ENCODE measurements at places on chromosomes 2 and 18.

DNA sequence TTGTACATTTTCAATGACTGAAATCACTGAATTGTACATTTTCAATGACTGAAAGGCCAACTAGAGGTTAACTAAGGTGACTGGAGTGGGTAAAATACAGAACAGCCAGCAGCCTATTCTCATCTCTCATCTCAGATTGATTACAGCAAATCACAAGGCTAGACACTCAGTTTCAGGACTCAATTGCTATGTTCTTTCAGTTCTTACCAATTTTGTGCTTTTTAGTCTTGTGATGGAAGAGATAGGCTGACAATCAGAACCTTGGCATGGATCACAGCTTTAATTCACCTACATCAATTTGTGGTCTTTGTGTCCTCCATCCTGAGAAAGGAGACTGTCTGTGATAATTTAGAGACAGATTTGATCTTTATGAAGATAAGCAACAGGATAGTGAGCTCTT is 124.7 kb downstream of the GULP1 start:
- DNase-seq, result no peak

GRCh38 chr2:215010390-215010789 is 128.0 kb downstream of the ABCA12 start:
- DNase-seq, result no peak

DNA sequence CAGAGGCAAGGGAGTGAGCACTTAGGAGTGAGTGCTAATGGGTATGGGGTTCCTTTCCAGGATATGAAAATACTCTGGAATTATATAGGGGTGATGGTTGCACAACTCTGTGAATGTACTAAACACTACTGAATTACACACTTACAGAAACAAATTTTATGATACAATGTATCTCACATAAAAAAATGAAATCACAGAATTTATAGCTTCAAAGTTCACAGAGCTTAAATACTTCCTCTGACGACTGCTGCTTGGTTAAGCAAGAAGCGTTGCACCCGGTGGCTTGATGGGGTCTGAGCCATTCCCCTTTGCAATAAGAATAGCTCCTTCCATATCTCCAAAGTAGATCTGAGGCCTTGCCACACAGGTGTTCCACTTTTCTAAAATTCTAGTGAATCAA is 835.1 kb downstream of the TSN start:
- DNase-seq, result no peak

DNA sequence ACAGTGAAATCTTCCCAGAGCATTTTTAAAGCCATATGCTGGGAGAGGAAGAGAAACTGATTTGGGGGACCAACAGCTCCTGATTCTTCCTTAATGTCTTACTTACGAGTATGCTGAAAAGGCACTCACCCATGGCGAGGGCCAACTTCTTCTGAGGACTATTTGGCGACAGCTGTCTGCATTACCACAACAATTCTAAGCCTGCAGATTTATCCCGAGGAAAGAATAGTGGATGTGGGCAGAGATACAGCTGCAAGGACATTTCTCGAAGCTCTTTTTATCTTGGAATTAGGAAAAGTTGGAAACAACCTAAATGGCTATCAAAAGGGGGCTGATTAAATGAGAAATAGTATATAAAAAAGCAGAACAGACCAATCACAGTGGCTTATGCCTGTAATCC is 40.3 kb upstream of the FHL2 start:
- DNase-seq, result no peak

GRCh38 chr2:74216642-74217041 is 18.2 kb downstream of the MTHFD2 start:
- DNase-seq, result no peak

DNA sequence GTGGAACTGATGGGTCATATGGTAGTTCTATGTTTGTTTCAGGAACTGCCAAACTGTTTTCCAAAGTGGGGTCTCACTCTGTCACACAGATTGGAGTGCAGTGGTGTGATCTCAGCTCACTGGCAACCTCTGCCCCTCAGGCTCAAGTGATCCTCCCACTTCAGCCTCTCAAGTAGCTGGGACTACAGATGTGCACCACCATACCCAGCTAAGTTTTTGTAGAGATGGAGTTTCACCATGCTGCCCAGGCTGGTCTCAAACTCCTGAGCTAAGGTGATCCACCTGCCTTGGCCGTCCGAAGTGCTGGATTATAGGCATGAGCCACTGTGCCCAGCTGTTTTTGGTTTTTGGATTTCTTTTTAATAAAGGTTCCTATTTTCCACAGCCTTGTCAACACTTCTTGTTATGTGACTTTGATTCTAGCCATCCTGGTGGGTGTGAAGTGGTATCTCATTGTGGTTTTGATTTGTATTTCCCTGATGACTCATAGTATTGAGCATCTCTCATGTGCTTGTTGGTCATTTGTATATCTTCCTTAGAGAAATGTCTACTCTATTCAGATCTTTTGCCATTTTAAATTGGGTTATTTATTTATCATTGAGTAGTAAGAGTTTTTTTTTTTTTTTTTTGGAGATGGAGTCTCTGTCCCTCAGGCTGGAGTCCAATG is 22.8 kb downstream of the NPC1 start:
- no peak for DNase-seq

DNA sequence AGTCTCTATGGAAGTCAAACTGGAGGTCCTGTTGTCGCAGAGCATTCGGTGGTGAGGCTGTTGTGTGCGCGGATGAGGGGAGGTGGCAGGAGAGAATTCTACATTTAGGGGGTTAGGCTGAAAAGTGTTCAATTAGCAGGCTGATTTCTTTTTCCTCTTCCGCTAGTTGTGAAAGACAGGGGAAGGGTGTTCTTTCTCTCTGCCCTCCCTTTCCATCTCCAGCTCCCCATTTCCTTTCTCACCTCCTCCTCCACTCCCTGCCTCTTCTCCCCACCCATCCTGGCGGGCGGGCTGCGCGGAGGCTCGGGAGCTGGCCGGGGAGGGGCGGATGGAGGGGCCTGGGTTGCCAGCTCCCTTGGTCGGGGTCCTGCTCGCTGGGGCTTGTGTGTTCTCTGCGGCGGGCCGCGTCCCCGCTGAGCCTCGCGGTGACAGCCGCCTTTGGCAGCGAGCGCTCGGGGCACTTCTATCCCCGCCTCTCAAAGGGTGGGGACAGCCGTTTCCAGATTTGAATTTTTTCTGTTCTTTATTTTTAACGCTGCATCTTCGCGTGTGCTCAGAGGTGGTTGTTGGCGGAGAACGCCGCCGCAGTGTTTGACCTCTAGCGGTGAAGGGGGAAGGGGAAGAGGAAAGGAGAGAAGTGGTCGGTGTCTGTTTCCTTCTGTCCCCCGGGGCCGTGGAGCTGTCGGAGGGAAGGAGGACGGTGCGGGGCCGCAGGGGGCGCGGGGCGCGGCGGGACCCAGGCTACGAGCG is 3.6 kb downstream of the SOX11 start:
- no peak for DNase-seq

DNA sequence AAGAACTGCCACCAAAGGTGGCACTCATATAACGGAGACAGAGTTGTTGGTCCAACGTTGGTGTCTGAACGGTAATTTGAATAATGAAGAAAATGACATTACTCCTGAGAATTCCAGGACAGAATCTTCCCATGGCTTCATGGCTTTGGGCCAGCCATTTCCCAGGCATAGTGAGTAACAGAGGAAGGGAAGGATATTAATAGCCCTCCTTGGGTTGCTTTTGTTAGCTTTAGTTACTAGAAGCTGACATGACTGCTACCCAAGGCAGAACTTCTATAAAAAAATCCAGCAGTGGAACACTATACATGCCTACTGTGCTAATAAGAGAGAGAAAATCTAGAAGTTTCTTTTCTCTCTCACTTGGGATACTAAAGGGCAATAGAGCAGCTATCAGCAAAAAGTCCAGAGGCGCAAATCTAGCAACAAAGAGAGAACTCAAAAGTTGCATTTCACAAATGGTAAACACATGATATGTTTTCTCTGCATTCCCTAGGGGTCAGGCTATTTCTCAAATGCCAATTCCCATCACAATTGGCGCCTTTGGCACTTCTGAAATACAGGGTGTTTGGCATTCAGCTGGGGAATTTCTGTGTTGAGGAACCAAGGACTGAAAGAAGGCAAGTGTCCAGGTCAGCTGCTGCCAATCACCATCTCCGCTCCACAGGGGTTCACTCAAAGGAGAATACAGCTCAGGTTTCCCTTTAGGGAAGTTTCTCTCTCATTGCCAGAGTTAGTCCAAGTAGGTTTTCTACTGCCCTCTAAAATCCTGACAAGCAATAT is 160.8 kb upstream of the KYNU start:
- no peak for DNase-seq

GRCh38 chr2:147311058-147311430 is 533.8 kb upstream of the ACVR2A start:
- no peak for DNase-seq

GRCh38 chr2:233101141-233101540 is 41.0 kb downstream of the INPP5D start:
- DNase-seq, result no peak

DNA sequence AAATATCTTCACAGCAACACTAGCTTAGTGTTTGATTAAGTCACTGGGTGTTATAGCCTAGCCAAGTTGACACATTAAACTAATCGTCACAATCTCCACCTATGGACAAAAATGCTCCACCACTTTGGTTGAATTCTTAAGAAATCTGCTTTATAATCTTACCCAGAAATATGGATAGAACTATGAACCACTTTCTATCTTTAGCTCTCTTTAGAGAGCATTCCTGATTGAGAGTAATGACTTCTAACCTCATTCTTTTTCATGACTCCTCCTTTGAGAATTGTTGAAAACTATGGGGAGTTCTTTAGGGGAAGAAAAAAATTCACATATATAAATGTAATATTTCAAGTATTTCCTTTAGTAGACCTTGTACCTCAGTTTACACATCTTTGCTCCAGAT is 1282.2 kb upstream of the ZEB2 start:
- no peak for DNase-seq

DNA sequence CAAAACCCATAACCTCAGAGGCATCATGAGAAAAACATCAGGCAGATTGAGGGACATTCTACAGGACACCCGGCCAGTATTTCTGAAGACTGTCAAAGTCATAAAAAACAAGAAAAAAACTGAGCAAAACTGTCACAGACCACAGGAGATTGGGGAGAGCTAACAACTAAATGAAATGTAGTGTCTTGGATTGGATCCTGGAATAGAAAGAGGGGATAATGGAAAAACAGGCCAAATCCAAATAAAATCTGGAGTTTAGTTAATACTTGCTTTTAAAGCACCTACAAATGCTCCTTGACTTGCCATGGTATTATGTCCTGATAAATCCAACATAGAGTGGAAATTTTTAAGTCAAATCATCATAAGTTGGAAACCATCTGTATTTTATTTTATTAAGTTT is 17.6 kb upstream of the CXCR1 start:
- DNase-seq, result no peak

DNA sequence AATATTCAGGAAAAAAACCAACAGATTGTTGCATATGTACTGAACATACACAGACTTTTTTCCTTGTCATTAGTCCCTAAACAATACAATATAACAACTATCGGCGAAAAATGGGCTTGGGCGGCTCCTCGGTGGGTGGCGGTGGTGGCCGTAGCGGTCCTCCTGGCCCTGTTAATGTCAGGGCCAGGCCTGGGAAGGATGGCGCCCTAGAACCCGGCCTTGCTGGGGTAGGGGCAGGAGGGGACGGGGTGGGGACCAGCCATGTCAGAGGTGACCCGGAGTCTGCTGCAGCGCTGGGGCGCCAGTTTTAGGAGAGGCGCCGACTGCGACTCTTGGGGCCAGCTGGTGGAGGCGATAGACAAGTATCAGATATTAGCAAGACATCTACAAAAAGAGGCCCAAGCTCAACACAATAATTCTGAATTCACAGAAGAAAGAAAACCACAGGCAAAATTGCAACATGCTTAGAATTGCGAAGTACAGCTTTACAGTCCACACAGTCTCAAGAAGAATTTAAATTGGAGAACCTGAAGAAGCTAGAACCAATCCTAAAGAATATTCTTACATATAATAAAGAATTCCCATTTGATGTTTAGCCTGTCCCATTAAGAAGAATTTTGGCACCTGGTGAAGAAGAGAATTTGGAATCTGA is 36.5 kb downstream of the ROCK2 start:
- no peak for DNase-seq

DNA sequence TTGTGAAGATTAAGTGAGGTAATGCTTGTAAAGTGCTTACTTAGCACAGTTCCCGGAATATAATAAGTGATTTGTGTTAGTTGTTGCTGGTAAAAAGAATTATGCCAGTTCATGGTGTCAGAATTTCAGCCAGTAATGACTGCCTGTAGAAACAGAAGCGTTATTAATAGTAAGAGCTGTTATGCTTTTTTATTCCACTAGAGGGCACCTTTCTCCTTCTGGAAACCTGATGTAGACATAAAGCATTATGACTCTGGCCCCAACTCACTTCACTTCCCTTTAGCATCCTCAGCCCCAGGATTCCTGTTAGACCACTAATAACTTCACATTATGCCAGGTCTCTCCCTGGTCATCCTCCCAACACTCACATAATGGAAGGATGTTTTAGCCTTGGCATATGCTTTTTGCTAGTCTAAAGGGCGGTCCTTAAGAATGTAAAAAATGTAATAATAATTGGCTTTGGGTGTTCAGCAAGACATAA is 34.9 kb downstream of the C18orf54 start:
- no peak for DNase-seq

DNA sequence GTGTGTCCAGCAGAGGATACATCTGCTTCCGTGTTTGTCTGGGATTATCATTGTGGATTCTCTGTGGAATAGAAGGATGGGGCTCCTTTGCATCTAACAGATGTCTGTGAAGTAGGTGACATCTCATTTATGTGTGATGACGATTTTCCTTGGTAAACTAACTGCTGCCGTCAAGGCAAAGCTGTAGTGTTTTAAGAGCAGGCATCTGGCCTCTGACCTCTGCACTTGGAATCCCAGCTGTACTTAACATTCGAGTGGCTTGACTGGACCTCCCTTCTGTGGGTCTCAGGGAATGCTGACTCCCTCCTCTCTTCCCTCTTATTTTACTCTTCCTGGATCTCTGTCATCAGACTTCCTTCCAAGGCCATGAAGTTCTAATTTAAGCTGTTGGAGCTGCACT is 56.4 kb downstream of the DCDC2C start:
- no peak for DNase-seq

- no peak for DNase-seq
Measured at GRCh38 chr2:235545339-235546150, 51.7 kb downstream of the AGAP1 start.

- DNase-seq, result no peak
Measured at GRCh38 chr2:37784071-37784758, 112.8 kb upstream of the CDC42EP3 start.

GRCh38 chr18:40949114-40949950 is 1005.7 kb upstream of the PIK3C3 start:
- DNase-seq, result no peak

DNA sequence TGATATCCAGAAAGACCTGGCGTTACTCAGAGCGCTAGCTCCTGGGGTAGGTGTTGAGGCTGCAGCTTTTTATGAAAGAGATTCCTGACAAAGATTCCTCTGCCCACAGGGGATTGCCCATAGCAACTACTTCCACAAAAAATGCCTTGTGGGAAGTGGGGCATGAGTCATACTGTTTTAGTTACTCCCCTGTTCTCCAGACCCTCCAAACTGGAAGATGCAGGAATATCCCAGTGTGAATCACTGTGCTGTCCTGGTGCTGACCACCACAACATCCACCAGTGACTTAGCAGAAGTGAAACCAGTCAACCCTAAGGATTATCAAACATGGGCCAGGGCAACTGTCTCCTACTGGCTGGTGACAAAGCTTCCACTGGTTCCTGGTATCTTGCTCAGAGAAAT is 61.8 kb downstream of the CDH2 start:
- no peak for DNase-seq

- no peak for DNase-seq
Measured at GRCh38 chr2:98715812-98716451, 15.0 kb downstream of the MGAT4A start.

GRCh38 chr2:185475914-185476313 is 262.7 kb upstream of the FSIP2 start:
- DNase-seq, result no peak

GRCh38 chr2:117973498-117974082 is 40.3 kb downstream of the CCDC93 start:
- no peak for DNase-seq
